ENCODE measurements at places on chromosomes 16 and 17.

DNA sequence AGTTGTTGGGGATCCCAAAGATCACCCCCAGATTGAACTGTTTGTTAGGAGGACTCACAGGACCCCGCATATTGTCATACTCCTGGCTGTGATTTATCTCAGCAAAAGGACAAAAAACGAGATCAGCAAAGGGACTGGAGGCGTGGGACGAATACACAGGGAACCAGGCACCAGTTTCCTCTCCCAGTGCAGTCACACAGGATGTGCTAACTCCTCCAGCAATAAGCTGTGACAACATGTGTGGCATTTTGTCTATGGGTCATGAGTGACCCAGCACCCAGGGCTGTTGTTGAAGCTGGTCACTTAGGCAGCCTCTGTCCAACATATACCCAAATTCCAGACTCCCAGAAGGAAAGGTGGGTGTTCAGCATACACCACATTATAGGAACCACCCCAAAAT lies 60.9 kb downstream of the CPPED1 start:
- DNase-seq: no peak

GRCh38 chr16:2054543-2055245 lies 6.9 kb downstream of the TSC2 start:
- DNase-seq: no peak

DNA sequence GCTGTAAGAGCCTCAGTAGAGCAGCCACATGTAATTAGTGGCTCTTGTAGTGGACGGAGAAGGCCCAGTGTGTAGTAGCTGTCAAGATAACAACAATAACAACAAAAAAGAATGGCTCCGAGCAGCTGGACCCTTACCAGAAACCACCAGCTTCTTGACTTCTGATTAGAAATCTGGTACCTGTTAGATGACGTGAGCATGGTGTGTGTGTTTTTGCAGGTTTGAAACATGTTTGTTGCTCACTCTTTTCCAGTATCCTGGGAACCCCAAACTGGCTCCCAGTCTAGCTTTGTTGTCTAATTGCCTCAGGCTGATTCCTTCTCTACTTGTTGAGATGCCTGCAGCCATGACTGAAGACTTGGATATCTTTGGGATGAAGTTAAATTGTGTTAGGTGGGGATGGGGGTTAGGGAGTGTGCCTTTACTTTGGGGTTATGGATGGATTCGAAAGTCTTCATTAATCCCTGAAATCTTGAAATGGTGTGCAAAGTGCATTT lies 21.0 kb downstream of the IGF2BP1 start:
- DNase-seq: no peak

DNA sequence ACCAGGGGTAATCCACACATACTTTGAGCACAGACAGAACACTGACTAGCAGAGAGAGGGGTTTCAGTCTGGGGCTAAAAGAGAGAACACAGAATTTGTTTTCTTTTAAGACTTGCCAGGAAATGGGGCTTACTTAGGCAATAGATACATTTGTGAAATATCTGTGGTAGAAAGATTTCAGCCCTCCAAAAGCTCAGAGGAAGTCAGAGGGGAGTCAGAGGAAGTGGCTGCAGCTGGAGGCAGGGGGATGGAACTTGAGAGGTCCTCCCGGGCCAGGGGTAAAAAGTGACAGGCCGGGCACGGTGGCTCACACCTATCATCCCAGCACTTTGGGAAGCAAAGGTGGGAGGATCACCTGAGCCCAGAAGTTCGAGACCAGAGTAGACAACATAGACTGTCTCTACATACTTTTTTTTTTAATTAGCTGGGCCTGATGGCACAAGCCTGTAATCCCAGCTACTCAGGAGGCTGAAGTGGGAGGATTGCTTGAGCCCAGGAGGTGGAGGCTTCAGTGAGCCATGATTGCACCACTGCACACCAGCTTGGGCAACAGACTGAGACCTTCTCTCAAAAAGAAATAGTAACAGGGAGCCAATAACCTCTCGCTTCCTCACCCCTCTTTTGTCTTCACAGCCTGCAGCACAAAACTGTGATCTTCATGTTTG lies 49.9 kb downstream of the NLRC5 start:
- DNase-seq: peak; percentile 80

- DNase-seq: no peak
Observed at GRCh38 chr16:68444056-68444657, 4.2 kb downstream of the SMPD3 start.

- DNase-seq: no peak
Observed at GRCh38 chr17:27293359-27293897, 486 bp upstream of the WSB1 start.

GRCh38 chr16:70747703-70748631 lies 53.0 kb downstream of the VAC14 start:
- no peak for DNase-seq

DNA sequence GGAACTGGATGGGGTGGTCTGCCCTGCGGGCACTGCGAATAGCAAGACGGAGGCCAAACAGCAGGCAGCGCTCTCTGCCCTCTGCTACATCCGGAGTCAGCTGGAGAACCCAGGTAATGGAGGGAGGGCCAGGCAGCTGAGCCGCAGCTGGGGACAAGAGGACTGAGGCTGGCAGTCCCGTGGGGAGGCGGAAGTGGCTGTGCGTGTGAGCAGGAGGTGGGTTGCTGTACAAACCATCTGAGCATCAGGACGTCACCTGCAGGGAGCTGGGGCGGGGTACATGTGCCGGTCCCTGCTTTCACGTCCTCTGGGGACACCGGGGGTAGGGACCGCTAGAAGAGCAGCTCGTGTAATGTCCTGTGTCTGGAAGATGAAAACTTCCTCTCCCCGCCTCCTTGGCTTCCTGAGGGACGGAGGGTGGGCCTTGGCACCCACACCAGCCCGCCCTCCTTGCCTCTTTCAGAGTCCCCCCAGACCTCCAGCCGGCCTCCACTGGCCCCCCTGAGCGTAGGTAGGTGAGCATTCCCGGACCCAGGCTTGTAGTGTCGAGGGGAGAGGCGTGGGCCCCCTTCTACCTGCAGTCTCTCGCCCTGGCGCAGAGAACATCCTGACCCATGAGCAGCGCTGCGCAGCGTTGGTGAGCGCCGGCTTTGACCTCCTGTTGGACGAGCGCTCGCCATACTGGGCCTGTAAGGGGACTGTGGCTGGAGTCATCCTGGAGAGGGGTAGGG lies 3.7 kb downstream of the ADAD2 start:
- DNase-seq: no peak

- DNase-seq: no peak
Observed at GRCh38 chr16:57513371-57514102, 22.8 kb downstream of the CCDC102A start.

DNA sequence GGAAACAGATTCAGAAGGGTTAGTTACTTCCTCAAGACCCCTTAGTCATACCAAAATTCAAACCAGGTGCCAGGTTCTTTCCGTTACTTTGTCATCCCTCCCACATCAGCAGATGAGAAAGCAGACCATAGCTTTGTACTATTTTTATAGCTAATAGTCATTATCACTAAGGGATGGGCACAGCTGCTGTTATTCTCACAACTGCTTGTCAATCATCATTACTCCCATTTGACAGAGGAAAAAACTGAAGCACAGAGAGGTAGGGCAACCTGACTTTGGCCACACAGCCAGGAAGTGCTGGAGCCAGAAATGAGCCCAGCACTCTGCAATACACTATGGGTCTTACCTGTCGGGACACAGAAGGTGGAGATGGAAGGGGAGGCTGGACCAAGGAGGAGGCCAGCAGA lies 30.0 kb downstream of the TEKT5 start:
- no peak for DNase-seq

GRCh38 chr16:24821129-24821528 lies 24.6 kb upstream of the SLC5A11 start:
- no peak for DNase-seq

GRCh38 chr16:49200223-49200820 lies 81.3 kb downstream of the CBLN1 start:
- no peak for DNase-seq

DNA sequence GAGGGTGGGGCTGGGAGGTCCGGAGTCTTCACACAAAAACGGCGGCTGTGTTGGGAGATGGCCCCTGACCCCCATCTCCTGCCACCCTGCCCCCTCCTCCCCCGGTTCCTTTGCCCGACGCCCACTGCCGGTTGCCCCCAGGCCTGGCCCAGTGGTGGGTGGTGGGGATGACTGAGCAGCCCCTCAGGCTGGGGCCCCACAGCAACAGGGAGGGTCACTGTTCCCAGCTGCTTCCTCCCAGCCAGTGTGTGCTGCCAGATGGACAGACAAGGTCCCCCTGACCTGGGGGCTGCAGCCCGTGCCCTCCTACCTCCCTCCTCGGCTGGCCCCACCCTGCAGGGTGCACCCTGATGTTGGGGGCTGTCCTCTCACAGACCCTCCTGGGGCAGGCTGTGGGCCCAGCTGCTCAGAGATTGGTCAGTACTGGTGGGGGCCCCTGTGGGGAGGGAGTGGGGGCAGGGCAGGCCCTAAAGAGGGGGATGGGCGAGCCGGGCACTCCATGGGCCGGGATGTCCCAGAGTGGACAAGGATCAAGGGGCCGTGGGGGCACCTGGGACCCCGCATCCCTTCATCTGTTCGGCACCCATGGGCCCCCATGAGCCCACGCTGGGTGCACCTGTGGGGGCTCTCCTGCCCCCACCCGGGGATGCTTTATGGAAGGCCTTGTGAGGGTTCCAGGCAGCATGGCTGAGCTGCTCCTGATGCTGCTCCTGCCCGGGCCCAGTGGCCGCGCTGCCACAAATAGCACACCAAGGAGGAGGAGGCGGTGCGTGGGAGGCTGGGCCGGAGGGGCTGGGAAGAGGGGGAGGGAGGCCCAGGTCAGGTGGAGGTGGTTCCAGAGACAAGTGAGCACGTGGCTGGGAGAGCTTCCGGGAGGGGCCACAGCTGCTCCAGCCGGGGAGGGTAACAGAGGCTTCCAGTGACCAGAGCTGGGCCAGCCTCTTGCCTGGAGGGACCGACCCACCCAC lies 5.1 kb downstream of the C1QTNF8 start:
- DNase-seq: no peak

- DNase-seq: no peak
Observed at GRCh38 chr17:54903375-54903774, 2.7 kb downstream of the TOM1L1 start.

DNA sequence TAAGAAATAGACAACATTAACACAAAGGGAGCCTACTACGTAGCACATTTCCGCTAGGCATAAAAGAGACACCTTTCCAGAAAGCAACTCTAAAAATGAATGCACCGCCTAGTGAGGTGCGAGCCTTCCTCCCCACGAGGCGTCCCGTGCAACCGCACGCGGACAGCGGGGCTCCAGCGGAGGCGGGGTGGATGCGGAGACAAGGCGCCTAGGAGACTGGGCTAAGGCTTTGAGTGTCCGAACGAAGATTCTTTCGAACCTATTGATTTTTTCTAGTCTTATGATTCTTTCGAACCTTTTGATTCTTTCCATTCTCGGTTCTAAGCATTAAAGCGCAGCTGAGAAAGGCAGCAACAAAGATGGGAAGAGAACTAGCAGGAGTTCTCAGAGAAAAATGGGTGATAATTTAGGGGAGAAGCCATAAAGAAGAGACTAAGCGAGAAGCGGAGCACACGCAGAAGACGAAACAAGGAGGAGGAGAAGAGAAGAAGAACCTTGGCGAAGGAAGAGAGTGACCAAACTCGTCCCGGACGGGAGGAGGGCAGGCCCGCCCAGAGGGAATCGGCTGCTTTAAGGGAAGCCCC lies 394 bp upstream of the CPD start:
- DNase-seq: no peak

GRCh38 chr16:66418165-66418962 lies 8.7 kb upstream of the BEAN1 start:
- DNase-seq: no peak

GRCh38 chr17:2157081-2157480 lies 102.2 kb downstream of the HIC1 start:
- peak; percentile 75 for DNase-seq

DNA sequence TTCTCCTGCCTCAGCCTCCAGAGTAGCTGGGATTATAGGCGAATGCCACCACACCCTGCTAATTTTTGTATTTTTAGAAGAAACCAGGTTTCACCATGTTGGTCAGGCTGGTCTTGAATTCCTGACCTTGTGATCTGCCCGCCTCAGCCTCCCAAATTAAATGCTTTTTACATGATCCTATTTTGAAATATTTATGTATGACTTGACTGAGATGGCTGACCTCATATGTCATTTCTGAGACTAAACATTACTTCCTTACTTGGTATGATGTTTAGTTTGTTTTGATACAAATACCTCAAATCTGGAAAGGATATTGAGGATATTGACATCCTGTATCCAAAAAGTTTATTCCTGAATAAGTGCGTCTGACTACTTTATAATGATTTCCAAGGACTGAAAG lies 11.9 kb downstream of the CALCOCO2 start:
- DNase-seq: no peak

DNA sequence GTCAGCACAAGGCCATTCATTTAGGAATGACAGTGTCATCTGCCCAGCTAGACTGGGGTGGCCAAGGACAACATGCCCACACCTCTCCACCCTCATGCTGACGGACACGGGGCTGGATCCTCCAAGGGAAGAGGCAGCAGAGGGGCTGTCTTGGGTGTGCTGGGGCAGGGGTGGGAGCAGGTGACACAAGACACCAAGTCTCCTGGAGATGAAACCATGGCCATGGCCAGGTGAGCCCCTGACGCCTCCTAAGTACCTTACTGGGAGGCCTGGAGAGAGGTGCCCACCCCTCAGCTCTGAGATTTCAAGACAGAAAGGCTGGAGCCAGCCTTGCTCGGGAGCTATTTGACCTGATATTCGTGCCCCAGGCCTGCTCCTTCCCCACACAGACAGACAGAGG lies 9.0 kb upstream of the RASD1 start:
- no peak for DNase-seq

DNA sequence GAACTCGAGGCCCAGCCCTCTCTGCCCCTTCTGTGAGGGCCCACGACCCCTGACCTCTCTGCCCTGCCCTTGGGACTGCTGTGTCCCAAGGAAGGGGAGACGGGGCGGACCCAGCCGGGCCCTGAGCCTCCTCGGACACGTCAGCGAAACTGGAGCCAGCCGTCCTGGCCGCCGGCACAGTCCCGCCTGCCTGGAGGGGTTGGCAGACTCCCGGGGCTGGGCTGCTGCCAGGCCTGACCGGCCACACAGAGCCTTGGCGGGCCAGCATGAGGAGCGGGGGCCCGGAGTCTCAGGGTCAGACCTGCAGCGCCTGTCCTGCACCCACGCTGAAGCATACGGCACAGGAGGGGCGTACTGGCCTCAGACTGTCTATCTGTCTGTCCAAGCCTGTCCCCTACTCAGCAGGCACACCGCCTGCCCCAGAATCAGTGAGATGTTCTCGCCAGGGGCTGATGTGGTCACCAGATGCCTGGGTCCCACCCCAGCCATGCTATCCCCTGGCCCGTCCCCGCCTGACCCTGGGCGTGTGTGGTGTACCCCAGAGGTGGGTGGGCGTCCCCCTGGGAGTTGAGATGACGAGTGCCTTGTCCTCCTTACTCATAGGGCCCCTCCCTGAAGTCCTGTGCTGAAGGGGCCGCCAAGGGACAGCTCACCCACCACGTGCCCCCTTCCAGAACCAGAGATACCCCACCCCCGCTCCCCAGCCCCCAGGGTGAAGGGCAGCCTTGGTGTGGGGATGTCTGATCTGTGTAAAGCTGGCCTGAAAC lies 4.7 kb downstream of the VASN start:
- no peak for DNase-seq

GRCh38 chr16:79648826-79649225 lies 48.3 kb upstream of the MAF start:
- DNase-seq: no peak

- DNase-seq: no peak
Observed at GRCh38 chr16:628321-629061, 2.3 kb upstream of the WFIKKN1 start.
